ENCODE measurements at places on chromosomes 12 and 14.

- no peak for DNase-seq
Measured at GRCh38 chr12:96441816-96442215, 41.6 kb upstream of the CDK17 start.

GRCh38 chr14:75430116-75430515 lies 2.3 kb downstream of the JDP2 start:
- peak; percentile 71 for DNase-seq

- DNase-seq = no peak
Measured at GRCh38 chr12:18352312-18352711, 91.0 kb downstream of the PIK3C2G start.

- DNase-seq = no peak
Measured at GRCh38 chr14:97697772-97698171, 900.6 kb downstream of the VRK1 start.

- peak; percentile 41 for DNase-seq
Measured at GRCh38 chr12:68612202-68612601, 1.5 kb downstream of the RAP1B start.

GRCh38 chr14:76771437-76771980 lies 10.2 kb downstream of the VASH1 start:
- no peak for DNase-seq

DNA sequence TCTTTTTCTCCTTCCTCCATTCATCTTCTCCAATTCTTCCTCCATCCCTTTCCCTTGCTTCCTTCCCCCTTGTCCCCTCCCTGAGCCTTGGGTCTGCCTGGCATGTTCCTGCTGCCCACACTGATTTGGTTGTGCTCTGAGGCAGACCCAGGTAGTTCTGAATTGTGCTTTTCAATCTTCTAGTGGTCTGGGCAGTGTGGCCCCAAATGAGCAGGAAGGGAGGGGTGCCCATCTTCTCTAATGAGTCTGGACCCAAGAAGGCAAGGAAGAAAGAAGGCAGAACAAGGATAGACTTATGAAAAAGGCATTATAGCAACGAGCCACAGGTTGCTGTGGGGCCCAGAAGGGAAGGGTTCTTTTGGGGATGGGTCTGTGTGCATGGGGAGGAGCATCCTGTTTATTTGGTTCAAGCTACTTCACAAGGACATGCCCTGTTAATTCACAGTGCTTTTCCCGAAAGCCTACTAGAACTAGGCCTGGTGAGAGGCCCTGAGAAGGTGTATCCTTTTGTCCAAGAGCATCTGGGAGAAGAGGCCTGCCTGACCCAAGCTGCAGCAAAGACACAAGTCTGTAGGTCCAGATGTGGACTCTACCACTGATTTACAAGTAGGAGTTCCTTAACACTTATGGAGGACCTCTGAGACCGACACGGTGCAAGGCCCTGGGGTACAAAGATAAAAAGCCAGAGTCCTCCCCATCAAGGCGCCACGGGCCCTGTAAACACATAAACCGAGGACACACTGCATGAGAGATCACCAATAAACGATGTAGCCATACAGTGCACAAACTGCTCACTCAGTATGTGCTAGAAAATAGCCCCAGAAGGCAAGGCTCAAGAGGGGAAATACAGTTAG lies 1.1 kb upstream of the SUSD6 start:
- DNase-seq = peak; percentile 48

DNA sequence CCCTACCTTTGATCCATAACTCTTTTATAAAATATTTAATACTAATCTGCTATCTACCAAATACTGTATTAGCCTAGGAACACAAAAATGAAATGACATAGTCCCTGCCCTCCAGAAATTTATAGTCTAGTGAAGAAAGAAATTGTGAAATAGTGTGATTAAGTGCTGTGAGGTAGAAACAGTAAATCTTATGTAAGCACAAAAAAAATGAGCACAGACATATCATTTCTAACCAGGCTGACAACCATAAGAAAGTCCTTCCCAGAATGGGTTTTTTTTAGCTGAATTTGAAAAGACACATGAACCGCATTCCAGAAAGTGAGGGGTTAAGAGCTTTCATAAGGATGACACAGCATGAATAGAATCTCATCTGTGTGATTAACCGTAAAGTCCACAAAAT lies 145.9 kb downstream of the SOX5 start:
- no peak for DNase-seq

- DNase-seq = no peak
Measured at GRCh38 chr12:108670066-108670631, 36.5 kb upstream of the SELPLG start.

DNA sequence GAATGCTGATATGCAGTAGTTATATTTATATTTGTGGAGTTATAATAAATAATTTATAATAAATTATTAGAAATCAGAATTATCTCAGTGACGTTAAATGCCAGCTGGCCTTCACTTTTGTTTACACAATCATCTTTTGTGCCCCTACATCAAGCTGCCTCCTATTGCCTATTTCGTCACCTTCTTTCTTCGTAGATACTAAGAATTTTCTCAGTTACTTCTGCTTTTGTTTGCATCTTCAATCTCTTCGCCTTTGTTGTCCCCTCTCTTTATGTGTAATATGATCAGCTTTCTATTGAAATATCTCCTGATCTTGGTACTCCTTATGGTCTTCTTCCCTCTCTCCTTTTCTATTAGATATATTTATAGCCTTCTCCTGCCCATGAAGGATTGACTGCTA lies 197.0 kb downstream of the ERC1 start:
- no peak for DNase-seq

DNA sequence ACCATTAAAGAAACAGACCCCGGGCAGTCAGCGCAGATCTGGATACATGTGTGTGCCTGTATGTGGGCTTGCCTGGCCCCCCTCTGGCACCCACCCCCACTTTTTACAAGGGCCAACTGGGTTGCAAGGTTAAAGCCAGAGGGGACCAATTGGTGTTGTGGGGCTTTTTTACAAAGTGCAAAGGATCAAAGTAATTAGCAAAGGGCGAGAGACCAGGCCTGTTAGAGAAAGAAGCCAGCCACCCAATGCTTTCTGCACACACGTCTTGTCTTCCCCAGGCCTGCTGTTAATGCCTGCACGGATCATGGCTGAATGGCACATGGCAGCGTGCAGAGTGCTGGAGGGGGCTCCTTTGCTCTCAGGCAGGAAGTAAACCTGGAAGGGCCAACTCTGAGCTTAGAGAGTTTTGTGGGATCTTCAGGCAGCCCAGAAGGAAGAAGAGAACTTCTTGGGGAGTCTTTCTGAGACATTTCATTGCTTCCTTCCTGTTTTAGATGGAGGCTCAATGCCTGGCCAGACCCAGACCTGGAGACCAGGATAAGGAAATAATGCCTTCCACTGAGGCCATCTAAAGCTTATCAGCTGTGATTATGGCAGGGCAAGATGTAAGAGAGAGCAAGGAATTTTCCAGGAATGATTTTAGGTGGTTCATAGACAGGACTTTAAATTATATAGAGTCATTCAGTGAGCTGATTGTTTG lies 523.4 kb upstream of the TBX3 start:
- DNase-seq = no peak

GRCh38 chr12:75717902-75718301 lies 206.5 kb upstream of the KRR1 start:
- no peak for DNase-seq

- peak; percentile 75 for DNase-seq
Measured at GRCh38 chr12:4037747-4038312, 164.6 kb upstream of the PARP11 start.

- DNase-seq = no peak
Measured at GRCh38 chr14:57390806-57391516, 575 bp downstream of the NAA30 start.

- peak; percentile 47 for DNase-seq
Measured at GRCh38 chr12:13278249-13278787, 81.8 kb downstream of the EMP1 start.

- DNase-seq = peak; percentile 6
Measured at GRCh38 chr14:22474730-22475351, 114.2 kb downstream of the DAD1 start.

GRCh38 chr12:92593734-92594402 lies 108.9 kb upstream of the PLEKHG7 start:
- DNase-seq = peak; percentile 90

DNA sequence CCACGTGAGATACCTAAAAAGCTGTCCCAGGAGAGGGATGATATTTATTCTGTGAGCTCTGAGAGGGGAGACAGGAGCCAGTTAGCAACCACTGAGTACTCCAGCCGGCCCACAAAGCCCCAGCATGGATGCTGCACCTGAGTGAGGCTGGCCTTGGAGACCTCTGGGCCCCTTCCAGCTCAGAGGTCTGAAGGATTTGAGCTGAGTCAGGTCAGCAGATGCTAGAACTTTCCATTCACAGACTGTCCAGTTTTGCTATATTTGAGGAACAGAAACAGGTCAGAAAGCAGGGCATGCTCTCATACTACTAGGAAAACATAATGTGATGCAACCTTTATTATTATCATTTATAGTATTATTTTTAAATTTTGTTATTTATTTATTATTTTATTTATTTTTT lies 15.0 kb upstream of the MAPKAPK5 start:
- no peak for DNase-seq

DNA sequence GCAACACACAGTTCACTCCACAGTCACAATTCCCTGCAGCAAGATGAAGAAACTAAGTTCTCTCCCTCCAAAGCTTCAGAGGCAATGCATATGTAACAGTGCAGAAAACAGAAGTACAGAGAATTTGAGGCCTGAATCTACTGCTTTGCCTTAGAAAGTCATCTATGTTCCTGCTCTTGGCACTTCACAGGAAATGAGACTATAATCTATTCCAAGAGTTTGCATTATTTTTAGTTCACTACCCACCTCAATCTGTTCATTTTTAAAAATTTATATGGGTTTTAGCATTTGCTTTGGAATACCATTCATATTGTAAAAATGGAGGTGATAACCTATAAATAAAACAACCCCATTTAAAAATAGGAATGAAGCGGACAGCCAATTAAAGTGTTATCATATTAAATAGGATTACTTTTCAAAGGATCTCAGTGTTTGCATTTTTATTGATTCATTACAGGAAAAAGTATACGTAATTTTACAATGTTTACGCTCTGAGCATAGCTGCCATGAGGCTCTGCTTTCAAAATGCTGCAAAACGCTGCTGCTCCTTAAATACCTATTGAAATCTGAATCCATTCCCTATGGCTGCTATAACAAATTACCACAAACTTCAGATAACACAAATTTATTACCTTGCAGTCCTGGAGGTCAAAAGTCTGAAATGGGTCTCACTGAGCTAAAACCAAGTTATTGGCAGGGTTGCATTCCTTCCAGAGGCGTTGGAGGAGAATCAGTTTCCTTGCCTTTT lies 60.0 kb downstream of the ARMH4 start:
- DNase-seq = no peak

DNA sequence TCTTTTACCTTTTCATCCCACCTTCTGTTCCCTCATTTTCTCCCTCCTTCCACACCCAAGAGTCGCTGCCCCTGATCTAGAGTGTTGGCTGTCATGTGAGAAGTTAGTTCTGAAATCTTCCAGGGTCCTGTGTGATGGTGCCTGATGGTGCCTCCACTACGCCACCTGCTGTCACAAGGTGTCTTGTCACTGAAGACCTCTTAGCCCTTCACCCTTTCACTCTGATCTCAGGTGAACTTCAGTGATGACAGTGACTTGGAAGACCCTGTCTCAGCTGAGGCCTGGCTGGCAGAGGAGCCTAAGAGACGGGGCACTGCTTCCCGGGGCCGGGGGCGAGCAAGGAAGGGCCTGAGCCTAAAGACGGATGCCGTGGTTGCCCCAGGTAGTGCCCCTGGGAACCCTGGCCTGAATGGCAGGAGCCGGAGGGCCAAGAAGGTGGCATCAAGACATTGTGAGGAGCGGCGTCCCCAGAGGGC lies 7.6 kb upstream of the PFDN5 start:
- DNase-seq = peak; percentile 79

GRCh38 chr12:94082690-94083089 lies 65.7 kb upstream of the PLXNC1 start:
- no peak for DNase-seq

Data from foreskin fibroblast (primary cell).